ENCODE measurements at places on chromosomes 7 and 10.

DNA sequence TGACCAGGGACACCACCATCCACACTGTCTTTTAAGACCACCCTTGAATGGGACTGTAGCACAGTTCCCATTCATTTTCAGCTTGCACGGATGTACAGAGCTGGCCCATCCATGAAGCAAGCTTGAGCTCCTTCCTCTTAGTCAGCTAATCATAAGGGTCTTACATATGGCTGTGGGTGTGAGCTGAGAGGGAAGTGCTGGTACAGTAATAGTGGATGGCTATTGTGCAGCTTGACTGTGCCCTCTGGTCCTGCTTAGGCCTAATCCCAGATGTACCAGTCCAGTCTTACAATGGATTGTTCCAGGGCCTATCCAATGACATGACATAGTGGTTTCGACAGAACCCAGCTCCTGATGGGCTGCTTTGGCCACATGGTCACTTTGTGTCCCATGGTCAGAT lies 96.9 kb upstream of the ZNF438 start:
- DNase-seq, result no peak

GRCh38 chr10:91593366-91593765 lies 39.5 kb downstream of the PPP1R3C start:
- DNase-seq, result no peak

- DNase-seq, result no peak
Measured at GRCh38 chr7:149733924-149734790, 39.2 kb downstream of the ZNF467 start.

- DNase-seq, result no peak
Measured at GRCh38 chr7:122289426-122289825, 15.1 kb downstream of the FEZF1 start.

- DNase-seq, result no peak
Measured at GRCh38 chr10:78756604-78757343, 312.0 kb upstream of the ZMIZ1 start.
